BJ (cell line): ENCODE measurements at places on chromosomes 16 and 17.

- no peak for DNase-seq
Measured at GRCh38 chr17:14058051-14058450, 11.3 kb upstream of the COX10 start.

GRCh38 chr16:819336-820043 lies 19.0 kb upstream of the GNG13 start:
- no peak for DNase-seq

- no peak for DNase-seq
Measured at GRCh38 chr16:87830673-87831420, 38.5 kb downstream of the SLC7A5 start.

DNA sequence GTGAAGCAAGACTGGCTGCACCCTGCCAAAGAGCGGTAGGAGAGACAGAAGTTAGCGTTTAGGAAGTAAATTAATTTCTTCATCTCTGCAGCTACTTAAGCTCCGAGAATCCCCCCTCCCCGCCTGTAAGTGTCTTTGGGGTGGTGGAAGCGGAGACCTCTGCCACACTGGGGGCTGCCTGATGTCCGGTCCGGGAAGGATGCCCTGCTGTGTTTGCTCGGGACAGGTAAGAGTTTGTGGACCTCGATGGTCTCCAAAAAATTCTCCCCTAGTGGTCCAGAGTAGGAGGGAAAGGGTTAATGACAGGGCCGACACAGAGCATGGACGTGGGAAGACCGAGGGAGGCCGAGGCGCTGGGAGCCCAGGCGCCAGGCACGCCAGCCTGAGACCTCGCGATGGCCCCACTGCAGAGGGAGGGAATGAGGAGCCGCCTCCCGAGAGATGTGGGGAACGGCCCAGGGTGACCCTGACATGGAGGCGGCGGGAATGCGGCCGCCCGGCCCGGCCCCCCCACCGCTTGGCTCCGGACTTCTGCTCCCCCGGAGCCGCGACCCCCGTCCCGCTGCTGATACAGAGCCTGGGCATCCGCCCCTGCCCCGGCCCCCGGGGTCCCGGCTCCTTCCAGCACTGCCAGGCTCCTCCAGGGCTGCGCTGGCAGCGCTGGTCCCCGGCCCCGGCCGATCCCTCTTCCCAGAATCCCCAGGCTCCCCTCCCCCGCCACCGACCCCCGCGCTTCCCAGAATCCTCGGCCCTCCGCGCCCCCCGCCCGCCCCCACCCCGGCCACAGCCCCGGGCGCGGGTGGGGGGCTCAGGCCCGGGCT lies 680 bp downstream of the ZNF629 start:
- DNase-seq = no peak

GRCh38 chr17:45966606-45967280 lies 32.3 kb upstream of the STH start:
- DNase-seq = no peak

DNA sequence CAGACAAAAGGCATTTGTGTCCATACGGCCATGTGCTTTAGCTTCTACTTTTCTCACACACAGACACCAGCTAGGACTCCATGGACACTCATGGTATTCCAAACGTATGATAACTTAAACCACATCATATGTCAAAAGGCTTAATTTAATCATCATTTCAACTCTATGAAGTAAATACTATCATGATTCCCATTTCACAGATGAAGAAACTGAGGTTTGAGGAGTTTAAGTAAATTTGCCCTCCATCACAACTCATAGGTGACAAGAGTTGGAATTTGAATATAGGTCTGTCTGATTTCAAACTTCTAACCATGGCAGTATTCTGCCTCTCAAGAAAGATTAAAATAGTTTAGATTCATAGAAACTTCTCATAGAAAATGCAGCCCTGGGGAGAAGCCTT lies 43.8 kb downstream of the CMC2 start:
- DNase-seq = no peak

- DNase-seq = no peak
Measured at GRCh38 chr16:9176547-9177418, 85.3 kb downstream of the HAPSTR1 start.

DNA sequence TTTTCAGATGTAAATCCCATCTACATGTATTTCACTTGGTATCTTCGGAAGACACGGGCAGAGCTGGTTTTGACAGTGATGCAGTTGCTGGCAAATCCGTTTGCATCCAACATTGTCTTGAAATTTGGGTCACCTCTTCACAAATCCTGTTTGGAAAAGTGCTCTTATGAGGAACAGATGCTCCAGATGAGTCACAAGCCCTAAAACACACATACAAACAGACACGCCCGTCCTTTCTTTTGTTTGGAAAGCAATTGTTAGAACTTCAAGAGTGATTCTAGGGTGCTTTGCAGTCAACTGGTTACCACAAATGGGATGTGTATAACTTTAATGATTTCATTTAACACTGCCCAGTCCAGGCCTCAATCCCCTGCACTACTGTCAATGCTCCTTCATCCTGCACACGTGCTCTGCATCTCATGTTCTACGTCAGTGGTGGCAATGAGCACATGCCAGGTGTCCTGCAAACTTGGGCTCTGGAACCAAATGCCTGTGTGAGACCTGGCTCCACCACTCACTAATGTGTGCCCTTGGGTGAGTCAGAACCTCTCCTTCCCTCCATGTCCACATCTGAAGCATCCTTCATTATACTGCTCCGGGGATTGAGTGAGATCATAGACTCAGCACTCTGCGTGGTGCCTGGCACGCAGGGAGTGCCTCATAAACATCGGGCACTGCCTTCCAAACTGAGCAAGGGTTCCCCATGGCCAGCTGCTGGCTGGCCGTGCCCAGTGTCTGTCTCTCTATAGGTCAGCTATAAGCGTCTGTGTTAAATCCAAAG lies 19.3 kb upstream of the FOXF1 start:
- DNase-seq = no peak

GRCh38 chr17:77527409-77527808 lies 386.6 kb downstream of the SEC14L1 start:
- no peak for DNase-seq

DNA sequence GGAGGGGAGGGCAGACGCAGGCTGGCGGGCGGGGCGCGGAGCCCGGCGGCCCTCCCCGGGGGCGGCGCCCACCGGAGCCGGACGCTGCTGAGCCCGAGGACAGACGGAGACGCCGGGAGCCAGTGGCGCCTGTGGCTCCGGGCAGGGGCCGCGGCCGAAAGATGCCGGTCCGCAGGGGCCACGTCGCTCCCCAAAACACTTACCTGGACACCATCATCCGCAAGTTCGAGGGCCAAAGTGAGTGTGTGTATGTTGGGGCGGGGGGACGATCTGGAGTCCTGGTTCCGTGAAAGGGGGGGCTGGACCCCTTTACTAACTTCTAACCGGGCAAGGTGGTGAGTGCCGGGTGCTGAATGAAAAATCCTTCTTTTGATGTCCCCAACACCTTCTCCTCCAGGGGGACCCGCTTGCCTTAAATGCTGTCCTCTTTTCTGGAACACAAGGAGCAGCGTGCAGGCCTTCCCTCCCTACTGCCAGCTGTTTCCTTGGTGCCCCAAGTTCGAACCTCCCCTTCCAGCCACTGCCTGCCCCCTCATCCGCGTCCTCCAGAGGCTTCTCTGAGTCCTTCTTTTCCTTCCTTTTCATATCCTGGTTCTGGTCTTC lies at the start of gene KCNH6:
TSS of gene KCNH6 (plus strand) at position 106 of the 603 bp plus-strand sequence. CDS start at position 162, 56 bp downstream.
- DNase-seq = no peak

DNA sequence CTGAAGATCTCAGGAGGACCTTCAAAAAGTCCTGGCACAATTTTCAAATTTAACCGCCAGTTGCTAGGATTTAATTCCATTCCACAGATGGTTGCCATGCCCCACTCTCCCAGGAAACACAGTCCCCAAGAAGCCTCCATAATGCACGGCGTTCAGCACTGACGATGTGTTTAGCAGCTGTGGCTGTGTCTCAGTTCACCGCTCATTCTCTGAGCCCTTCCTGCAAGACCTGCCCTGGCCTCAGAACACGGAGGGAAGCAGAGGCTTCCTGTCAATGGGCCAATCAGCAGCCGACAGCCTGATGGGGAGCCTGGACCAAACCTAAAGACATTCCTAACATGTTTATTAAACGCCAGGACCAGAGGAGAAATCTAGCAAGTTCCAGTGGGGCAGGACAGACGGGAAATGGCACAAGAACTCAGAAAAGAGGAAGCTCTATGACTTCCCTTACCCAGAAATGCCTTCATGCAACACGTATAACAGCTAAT lies 4.9 kb downstream of the MYLK3 start:
- no peak for DNase-seq

- DNase-seq = no peak
Measured at GRCh38 chr17:3695129-3695722, 729 bp downstream of the P2RX5 start.

GRCh38 chr16:88924834-88925539 lies 52.0 kb downstream of the CBFA2T3 start:
- DNase-seq = no peak

DNA sequence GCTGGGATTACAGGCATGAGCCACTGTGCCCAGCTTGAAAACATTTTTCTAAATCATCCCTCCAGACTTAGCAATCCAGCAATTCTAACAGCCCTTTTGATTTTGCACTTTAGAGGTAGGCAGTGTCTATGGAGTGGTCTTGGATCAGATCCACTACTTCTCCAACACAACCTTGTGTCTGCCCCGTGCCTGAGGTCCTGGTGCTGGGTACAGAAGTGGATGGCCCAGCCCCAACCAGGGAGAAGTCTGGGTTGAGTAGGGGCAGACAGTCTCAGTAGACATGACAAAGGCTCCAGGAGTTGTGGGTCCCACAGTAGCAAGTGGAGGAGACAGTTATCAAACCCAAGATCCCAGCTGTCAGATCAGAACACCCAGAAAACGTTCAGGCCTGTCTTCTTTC lies 71.9 kb upstream of the CACNG5 start:
- DNase-seq = no peak

DNA sequence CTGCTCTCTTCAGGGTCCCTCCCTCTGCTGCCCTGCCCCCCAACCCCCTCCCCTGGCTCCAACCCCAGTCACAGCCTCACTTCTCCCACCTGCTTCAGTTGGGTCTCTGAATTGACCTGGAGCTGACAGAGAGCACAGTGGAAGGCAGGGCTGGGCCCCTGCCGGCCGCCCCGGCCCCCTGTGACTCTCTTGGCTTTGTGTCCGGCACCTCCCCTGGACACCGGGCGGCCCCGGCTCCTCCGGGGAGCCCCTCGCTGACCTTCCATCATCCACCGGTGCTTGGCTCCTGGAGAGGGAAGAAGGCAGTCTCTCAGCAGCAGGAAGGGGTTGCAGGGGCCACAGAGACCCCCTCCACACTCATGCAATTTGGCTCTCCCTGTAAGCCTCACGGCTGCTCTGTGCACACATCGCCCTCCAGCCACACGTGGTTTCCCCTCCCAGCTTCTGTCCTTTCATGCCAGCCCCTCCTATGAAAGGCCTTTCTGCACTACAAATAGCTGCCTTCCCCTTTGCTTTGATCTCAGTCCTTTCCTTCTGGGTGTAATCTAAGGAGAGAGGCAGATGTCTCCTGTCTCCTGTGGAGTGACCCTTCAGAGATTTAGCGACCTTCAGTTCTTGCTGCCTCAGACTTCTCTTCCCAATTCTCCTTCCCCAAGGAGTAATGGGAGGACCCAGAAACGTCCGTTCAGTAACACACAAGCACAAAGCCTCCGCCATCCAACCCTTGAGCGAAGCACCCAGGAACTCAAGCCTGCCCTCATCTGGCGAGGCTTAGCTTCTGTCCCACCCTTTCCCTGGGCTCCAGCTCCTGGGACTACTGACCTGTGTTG lies 8.3 kb downstream of the NKIRAS2 start:
- no peak for DNase-seq

DNA sequence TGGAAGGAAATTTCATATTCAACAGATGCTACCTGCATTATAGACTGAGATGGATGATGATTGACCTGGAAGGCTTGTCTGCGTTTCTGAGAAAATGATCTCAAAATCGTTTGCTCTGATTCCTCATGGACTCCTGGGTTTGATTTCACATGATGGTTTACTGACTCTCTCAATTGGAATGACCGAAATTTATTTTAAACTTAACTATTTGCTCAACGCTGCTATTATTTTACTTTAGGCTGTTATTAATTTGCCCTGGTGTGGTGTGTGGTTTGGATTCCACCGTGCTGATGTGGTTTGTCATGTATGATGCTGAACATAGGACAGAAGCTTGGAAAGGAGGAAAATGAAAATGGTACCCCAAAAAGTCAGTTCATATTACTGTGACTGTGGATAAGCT lies 37.3 kb upstream of the ELAC2 start:
- DNase-seq = no peak

GRCh38 chr17:64357191-64357981 lies 33.3 kb downstream of the PECAM1 start:
- DNase-seq = peak; percentile 99

DNA sequence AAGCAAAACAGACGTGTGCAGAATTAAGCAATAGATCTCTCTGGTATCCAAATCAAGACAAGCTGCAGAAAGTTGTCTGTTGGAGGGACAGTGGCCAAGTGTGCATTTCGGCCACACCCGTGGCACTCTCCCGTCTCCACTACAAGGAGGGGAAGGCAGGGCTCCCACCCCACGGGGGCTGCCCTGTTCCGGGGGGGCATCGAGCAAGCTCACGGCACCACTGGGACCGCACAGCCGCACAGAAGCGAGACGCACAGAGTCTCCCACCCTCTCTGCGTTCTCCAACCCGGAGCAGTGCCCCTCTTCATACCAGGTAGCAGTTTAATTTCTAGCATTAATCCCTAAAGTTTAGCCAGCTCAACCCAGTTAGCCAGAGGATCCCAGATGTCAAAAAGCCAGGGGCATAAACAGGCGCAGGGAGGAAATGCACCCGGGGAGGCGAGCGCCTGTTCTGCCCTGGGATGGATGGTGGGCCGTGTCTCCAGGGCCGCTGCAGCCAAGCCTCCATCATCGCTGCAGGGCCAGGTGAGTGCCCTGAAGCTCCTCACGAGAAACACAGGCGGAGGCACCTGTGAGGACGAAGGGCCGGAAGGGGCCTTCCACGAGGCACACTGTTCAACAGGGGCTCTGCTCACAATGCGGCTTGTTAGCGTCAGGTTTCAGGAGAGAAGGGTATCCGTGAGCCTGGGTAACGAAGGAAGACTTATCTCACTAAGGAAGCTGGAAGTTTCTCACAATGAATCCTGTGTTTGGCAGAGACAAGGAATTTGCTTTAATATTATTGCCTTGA lies 42.1 kb upstream of the METRNL start:
- no peak for DNase-seq

DNA sequence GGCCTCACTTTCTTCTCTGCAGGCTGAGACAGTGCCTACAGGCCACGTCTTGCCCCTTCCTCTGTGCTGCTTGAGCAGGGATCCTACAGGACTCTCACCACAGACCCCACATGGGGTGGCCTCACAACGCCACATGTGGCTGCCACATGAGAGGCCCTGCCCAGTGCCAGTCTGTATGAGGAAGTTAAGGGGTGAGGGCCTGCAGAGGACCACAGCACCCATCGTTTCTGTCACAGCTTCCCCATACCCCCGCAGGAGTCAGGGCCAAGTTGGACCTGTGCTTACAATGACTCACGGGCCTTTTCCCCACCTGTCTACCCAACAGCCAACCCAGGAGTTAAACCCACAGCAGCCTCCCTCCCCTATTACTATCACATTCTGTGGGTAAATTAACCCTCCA lies 2.9 kb upstream of the GSDMB start:
- no peak for DNase-seq

DNA sequence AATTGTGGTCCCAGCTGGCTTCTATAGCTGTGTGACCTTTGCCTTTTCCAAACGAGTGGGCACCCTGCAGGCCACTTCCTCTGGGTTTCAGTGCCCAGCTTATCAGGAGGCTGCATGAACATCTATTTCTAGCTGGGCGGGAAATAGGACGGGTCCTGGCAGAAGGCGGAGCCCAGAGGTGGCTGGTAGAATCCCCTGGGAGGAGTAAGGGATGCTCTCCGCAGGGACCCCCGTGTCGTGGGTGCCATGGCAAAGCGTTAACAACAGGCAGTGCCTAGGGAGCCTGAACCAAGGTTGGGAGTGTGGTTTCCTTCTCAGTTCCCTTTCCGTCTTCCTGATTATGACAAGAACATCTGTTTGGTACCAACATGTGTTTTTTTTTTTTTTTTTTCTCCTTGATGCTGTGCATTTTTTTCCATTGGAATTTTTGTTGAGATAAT lies 58.2 kb downstream of the PLCG2 start:
- DNase-seq = no peak
